Iris pigment epithelial cell (primary cell): ENCODE measurements at places on chromosomes 6 and 20.

- no peak for DNase-seq
Measured at GRCh38 chr6:131803007-131803769, 4.6 kb upstream of the ENPP1 start.

DNA sequence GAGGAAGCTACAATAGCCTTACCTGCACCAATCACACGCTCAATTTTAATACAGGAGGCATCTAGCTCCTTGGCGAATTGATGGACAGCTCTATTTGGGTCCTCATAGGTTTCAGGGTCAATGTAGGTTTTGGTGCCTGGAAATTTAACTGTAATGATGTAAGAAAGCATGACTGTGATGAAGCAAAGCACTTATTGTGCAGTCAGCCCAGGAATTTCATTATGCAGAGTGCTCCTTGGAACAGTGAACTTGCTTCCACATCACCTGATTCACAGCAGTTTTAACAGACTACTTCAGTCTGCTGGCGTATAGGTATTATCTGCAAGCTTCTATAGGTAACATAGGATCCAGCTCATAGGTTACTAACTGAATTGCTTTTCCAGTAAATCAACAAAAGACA is 160.0 kb downstream of the EPHA7 start:
- DNase-seq: no peak

GRCh38 chr6:138727182-138727581 is 46.4 kb upstream of the CCDC28A start:
- peak; percentile 77 for DNase-seq

- DNase-seq: no peak
Measured at GRCh38 chr6:85047818-85048217, 283.4 kb upstream of the TBX18 start.

DNA sequence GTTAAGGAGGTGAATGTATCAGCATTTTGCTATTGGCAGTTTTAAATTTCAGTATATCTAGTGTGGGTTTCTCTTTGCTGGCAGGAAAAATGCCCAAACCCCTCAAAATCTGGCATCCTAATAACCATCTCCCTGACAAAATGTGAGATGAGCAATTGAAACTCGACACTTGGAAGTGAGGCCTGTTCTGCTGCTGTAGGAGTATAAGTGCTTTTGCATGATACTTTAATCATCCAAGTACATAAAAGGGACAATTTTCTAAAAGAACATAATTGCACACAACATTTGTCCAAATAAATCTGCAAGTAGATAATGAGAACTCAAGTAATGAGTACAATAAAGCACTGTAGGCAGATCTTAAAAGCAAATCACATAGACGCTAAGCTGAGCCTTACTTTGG is 36.5 kb downstream of the LAMP5 start:
- DNase-seq: no peak

DNA sequence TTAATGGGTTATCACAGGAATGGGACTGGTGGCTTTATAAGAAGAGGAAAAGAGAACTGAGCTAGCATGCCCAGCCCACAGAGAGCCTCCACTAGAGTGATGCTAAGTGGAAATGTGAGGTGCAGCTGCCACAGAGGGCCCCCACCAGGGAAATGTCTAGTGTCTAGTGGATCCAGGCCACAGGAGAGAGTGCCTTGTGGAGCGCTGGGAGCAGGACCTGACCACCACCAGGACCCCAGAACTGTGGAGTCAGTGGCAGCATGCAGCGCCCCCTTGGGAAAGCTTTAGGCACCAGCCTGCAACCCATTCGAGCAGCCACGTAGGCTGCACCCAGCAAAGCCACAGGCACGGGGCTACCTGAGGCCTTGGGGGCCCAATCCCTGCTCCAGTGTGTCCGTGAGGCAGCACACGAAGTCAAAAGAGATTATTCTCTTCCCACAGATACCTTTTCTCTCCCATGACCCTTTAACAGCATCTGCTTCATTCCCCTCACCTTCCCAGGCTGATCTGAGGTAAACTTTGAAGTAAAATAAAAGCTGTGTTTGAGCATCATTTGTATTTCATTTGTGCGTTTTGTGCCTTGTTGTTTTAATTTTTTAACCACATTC is 4.4 kb downstream of the HLA-E start:
- DNase-seq: no peak

GRCh38 chr6:105553171-105553570 is 150.3 kb upstream of the PREP start:
- no peak for DNase-seq

DNA sequence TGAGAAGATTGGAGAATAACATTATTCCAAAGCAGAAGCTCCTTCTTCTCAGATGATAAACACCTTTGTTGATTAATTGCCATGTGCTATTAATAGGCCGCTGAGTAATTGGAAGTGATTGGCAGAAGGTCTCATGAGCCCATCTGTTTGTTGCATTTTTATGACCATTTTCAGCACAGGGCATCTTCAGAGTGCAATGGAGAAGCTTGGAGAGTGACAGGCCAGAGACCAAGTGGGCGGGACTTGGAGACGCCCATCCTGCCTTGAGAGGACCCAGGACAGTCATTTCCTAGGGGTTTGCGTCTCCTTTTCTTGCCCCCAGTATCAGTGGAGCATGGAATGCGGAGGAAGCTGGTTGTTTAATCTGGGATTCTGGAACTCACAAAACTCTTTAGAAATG is 89.5 kb downstream of the CDH4 start:
- DNase-seq: no peak

DNA sequence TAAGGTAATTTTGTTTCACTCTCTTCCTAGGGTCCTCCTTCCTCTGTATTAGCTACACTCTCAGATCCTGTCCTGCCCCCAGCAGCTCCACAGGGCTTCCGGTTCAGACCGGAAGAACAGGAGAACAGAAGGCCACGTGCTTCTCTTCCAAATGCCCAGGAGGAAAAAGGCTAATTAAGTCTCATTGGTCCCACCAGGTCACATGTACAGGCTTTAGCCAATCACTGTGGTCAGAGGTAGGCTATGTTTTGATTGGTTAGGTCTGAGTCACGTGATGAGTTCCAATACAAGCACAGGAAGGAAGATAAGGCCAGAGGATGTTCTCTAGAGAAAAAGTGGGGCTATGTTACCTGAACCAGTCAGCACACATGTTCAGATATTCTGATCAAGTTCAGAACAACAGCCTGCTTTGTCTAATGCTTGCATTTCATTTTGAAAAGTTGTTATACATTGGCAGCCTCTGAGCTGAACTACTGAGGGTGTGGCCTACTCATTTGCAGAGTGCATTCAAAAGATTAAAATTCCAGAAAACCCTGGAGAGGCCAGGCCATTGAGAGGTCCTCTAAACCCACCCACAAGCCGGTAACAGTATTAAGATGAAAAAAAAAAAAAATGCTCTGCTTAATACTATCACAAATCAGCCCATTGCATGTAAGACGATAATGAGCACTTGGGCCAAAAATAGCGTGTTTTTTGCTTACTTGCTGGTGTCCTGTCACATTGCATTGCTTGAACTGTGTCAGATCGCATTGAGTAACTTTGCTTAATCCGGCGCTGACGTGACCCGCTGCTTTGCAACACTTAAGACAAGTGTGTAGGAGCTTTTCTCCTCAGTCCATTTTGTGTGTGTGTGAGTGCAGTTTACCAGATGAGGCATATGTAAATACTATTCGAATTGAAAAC is 170.3 kb downstream of the TSHZ2 start:
- no peak for DNase-seq

GRCh38 chr20:63406011-63406410 is 44.9 kb upstream of the CHRNA4 start:
- DNase-seq: no peak

- DNase-seq: peak; percentile 10
Measured at GRCh38 chr6:4698901-4699659, 77.1 kb upstream of the CDYL start.

- peak; percentile 45 for DNase-seq
Measured at GRCh38 chr6:1864496-1864895, 254.8 kb downstream of the FOXC1 start.

DNA sequence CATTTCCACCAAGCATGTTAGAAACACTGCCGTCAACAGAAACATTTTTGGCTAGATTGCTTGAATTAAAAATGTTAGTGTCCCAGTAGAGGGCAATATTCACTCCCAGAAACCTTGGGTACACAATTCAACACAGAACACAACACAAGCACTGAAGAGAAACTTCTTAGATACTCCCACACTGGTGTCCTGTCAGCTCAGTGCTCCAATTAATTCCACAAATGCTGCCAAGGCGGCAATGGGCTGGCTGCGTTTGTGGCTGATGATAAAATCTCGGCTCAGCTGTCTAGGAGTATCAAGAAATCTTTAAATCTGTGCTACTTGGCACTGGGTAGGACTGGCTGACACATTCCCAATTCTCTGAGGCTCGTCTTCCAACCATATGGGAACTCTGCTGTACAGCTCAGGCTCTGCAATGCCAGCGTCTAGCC is 39.3 kb downstream of the BEND3 start:
- DNase-seq: peak; percentile 20

GRCh38 chr6:63750400-63750799 is 114.8 kb downstream of the PHF3 start:
- no peak for DNase-seq

DNA sequence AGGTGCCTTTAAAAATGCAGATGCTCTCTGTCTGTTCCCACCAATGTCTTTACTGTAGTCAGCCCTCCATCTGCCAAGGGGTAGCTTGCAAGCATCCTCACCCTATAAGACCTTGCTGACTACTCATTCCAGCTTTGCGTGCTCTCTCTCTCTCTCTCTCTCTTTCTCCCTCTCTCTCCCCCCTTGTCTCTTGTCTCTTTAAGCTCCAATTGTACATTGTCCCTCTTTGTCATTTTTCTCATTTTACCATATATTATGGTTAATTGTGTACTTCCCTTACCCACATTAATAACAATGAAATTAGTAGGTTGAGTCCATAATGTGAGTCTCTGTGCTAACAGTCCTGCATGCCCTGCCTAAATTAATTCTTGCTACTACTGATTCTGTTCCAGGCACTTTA is 350.2 kb upstream of the CDH4 start:
- no peak for DNase-seq

- DNase-seq: peak; percentile 74
Measured at GRCh38 chr6:4567141-4567540, 209.1 kb upstream of the CDYL start.

DNA sequence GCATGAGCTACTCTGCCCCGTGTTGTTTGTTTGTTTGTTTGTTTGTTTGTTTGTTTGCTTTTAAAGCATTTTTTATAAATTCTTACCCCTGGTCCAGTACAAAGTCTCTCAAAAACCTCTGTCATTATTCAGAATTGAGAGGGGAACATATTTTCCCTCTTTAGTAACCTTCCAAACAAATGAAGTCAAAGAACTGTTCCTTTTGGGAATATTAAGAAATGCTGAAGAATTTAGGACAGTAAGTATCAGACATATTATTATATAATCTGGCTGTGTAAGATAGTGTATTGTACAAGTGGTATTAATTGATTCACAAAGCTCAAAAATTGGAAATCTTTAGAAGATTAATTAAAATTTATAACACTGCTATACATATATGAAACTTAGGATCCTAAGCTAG is 54.7 kb downstream of the BMP5 start:
- no peak for DNase-seq

DNA sequence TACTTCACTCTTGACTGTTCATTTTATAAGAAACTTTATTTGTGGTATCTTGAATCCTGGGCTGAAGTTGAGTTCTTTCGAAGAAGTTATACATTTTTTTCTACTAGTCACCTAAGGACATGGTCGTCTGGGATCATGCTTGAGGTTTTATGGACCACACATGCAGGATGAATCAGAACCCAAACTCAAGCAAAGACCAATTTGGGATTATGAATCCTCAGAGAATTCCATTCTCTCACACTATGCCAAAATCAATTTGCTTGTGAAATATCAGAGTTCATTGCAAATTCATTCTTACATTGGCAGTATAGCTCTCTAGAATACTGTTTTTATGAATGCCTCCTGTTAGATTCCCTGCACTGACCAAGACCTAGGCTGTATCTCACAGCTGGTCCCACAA is 114.3 kb upstream of the HDAC2 start:
- DNase-seq: peak; percentile 6

- no peak for DNase-seq
Measured at GRCh38 chr6:120164531-120164930, 815.0 kb upstream of the MAN1A1 start.

DNA sequence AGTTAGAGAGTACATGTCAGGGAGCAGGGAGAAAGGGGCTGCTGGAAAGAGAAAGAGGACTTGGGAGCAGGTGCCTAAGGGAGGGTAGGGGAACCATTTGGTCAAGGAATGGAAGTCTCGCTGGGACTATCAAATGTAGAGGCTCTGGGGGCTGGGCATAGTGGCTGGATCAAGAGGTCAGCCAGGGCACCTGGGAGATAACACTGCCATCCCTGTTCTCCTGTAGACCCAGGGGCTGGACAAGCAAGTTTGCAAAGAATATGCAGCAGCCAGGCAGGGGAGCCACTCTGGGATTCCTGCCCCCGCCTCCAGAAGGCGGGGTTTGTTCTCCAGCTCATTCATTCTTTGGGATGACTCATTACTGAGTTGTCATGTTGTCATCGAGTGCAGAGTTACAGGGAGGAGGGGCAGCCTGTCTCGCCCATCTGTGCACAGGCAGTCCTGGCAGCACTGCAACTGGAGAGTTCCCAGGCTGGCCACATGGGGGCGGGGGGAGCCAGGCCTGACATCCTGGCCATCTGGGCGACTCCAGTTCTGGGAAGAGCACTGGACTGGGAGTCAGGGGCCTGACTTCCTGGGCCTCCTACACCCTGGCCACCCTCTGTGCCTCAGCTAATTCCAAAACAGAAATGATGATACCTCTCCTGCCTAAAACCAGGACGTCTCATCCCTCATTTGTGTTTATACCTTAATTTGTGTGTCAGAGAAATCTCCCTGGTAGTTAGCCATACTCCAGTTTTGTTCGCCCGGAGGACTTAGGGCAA is 28.2 kb upstream of the ZFAND3 start:
- DNase-seq: peak; percentile 97

- no peak for DNase-seq
Measured at GRCh38 chr20:62548471-62548870, 72.7 kb upstream of the GATA5 start.

GRCh38 chr6:138406443-138406842 is 2.4 kb downstream of the HEBP2 start:
- DNase-seq: no peak

DNA sequence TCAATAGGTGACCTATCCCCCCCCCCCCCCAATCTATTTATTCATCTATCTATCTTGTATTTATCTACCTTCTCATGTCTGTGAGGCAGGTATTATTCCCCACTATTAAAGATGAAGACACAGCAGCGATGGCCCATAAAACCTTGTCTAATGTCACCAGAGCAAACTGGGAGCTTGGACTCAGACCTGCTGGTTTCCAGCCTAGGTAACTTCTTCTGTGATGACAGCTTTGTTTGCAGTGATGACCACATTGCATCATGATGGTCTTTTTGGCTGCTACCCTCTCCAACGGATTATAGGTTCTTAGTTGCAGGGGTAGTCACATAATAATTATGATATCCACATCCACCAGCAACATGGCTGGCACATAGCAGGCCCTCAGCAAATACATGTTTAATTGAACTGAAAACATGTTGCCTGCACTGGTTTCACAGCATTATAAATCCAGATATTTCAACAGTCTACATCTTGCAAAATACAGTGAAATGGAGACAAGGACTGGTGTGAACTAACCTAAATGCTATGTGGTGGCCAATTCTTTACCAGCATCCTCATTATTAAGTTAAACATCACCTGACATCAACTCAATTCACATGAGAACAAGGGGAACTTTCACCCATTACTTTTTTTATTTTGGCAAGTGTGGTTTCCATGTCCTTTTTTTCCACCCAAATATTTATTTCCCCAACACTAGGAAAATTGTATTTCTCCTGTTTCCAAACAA is 712.5 kb upstream of the NRSN1 start:
- DNase-seq: peak; percentile 31

- DNase-seq: no peak
Measured at GRCh38 chr6:165581678-165582077, 81.4 kb downstream of the PDE10A start.

- DNase-seq: no peak
Measured at GRCh38 chr6:143546599-143546998, 35.1 kb upstream of the FUCA2 start.

- DNase-seq: no peak
Measured at GRCh38 chr6:89483111-89483720, 50.3 kb downstream of the ANKRD6 start.
